ENCODE measurements at places on chromosomes 5 and 9.

- DNase-seq: no peak
These were observed 119.2 kb downstream of the LPAR1 start for GRCh38 chr9:110919050-110919435.

DNA sequence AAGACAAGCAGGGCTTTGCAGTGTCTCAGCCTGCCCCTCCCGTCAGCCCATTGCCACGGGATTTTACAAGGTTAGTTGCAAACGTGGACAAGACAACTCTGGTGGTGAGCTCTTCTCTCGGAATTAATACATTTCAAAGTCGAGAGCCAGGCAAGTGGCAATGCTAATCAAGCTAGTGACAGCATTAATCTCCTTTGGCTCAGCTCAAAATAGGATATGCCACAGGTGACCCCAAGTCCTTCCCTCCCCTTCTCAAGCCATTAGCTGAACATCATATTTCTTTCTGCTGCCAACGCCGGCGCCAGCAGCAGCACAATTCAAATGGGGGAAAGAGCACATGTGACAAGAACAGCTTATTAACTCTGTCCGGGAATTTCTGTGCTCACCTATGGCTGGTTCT lies 190.1 kb downstream of the ATPSCKMT start:
- DNase-seq: no peak

GRCh38 chr9:126986506-126986951 lies 71.9 kb downstream of the RALGPS1 start:
- DNase-seq: no peak

- no peak for DNase-seq
These were observed 20.0 kb downstream of the ERAP2 start for GRCh38 chr5:96896276-96896675.

DNA sequence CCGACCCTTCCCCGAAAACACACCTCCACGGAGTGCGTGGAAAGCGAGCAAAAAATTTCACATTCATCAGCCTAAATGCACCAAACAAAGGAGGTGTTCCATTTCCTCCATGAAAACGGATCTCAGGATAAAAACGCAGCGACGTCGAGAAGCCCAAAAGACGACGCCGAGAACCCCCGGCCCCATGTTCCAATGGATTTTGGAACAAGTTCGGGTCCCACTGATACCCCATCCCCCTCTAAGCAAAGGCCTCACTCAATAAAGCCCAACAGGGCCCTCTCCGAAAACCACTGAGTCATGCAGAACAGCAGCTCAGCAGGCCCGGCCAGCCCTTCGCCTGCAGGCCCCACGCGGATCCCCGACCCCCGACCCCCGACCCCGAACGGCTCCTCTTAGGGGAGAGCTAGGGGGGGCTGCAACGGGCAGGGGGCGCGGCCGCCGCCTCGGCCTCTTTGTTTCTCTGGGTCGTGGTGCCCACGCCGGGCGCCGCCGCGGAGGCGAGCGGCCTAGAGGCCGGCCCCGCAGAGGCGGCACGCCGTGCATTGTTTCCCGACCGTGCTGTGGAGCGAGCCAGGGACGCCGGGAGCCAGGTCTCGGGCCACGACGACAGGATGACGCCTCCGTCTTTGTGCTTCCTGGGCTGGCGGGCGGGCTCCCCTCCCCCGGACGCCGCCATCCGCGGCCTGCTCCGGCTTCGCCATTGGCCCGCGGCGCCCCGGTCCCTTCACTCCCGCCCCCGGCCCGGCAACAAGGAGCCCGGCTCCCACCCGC lies 915 bp downstream of the ZFAND5 start:
- DNase-seq: peak; percentile 0

- DNase-seq: no peak
These were observed 203.8 kb downstream of the AUH start for GRCh38 chr9:91157883-91158282.

- DNase-seq: no peak
These were observed 17.3 kb upstream of the EXOC3 start for GRCh38 chr5:425714-426113.

- peak; percentile 40 for DNase-seq
These were observed 194.0 kb downstream of the CRB2 start for GRCh38 chr9:123550012-123550411.

DNA sequence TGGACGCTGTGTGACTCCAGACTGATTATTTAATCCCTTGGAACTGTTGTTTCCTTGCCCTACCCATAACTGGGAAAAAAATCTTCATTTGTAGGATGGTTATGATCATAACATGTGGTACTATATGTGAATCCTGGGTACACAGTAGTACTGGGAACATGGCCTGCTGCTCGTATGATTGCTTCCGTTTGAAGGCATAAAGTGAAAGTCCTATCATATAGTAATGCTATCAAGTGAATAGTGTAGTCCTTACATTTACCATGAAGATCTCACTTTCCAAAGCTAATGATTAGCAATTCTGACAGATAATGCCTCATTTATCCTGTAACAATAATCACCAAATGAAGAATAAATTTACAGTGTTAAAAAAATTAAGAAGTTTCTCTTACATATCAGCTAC lies 53.2 kb downstream of the MEF2C start:
- no peak for DNase-seq

- no peak for DNase-seq
These were observed 103.3 kb downstream of the EDIL3 start for GRCh38 chr5:84281383-84281782.

DNA sequence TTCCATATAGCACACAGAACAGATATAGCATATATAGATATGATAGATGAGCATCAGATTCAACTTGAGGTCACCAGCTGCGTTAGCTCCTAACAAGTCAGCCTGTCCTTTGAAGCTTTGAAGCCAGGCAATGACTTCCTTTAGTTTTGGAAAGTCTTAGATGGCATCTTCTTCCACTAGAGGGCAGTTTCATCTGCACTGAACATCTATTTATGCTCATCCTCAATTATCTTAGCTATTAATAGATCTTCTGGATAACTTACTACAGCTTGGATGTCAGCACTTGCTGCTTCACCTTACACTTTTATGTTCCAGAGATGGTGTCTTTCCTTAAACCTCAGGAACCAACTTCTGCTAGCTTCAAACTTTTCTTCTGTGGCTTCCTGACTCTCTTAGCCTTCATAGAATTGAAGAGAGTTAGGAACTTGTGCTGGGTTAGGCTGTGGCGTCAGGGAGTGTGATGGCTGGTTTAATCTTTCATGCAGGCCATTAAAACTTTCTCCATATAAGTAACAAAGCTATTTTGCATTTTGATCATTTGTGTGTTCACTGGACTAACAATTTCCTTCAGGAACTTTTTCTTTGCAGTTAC lies 1401.4 kb downstream of the EFNA5 start:
- no peak for DNase-seq

DNA sequence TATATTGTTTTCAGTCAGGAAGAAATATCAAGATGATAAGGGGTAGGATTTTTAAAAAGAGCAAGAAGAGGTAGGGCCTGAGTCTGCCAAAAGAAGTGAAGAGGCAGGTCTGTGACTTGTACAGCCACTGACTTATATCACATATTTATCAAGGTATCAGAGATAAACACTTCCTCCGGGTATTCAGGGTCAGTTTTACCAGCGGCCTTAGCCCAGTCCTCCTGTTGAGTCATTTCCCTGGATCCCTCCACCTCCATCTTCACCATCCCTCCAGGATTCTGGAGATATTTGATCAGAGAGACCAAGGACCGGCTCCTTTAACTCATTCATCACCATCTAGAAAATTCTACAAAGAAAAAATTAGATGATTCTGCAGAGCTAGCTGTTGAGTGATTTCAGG lies 375.7 kb upstream of the TUSC1 start:
- DNase-seq: no peak

DNA sequence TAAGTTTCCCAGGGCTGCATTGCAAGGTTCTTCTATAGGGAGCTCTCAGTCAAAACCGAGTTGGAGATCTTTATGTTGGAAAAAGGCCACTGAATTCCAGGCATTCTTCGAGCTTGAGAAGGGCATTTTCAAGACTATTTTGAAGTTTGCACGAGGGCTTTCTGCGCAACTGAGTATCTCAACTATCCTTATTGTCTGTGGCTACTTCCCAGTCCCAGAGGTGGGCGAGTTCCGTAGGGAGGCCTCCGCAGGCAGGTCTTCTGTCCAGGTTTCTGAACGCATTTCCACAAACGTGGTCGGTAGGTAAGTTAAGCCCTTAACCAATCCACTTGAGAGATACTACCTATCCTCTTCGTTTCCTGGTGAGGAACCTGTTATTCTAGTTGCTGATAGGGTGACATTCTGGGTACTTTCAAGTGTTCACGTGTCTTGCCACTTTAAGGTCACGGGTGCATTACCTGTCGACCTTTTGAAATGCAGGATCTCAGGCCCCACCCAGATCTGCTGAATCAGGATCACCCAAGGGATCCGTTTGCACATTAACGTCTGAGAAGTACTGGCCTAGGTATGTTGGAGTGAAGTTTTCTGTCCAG lies 51.4 kb upstream of the TJP2 start:
- peak; percentile 45 for DNase-seq

DNA sequence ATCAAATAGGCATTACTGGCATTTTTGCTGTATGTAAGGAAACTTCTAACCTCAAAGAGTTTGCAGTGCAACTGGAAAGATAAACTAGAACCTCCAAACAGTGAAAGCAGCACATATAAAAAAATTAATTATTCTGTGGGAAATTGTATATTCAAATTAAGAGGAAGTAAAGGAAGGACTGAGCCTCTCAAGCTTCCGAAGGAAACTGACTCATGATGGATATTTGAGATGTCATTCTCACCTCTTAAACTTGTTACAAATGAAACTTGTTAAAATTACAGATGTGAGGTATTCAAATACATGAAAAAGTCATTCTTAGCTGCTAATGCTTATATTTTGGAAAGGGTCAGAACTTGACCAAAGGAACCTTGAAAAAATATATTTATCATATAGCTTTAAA lies 538.7 kb downstream of the PDE4D start:
- DNase-seq: no peak
